Skeletal muscle tissue (tissue), 5 donors: ENCODE measurements at places on chromosomes 2 and 18. TPM values are rescaled to one million over a fixed set of nuclear protein-coding genes. Genes with fewer than 3 reads are reported as not detected.

The ANKRD36C gene
- 72.0 TPM for total RNA-seq

The ANKRD30B gene
- under 0.01 TPM for total RNA-seq

The PHOSPHO2 gene
- total RNA-seq = 3.7 TPM

The TTN gene
- total RNA-seq = 2,245 TPM

The ABCG5 gene
- total RNA-seq = not detected

The UCN gene
- total RNA-seq = 1.0 TPM

The KCNK3 gene
- 0.52 TPM for total RNA-seq

The FSHR gene
- 0.52 TPM for total RNA-seq

The POMC gene
- total RNA-seq = 4.2 TPM

The CHPF gene
- 33.4 TPM for total RNA-seq

The PJVK gene
- total RNA-seq = 1.6 TPM

The UGT1A10 gene
- not detected for total RNA-seq

The CXCR2 gene
- under 0.01 TPM for total RNA-seq

The HOXD8 gene
- total RNA-seq = 18.8 TPM

The GTF2A1L gene
- not detected for total RNA-seq

The CNTNAP5 gene
- total RNA-seq = not detected

The MAL gene
- total RNA-seq = 4.2 TPM

The ACADL gene
- 4.7 TPM for total RNA-seq

The QPCT gene
- 5.2 TPM for total RNA-seq

The TXNDC2 gene
- not detected for total RNA-seq

The AQP12B gene
- total RNA-seq = not detected

The SLC25A52 gene
- total RNA-seq = not detected

The GKN2 gene
- not detected for total RNA-seq

The RAD51AP2 gene
- total RNA-seq = not detected
